NCI-H524 treated with DMSO at 0.1 percent for 48 hours (cell line): ENCODE measurements at places on chromosomes 5 and 9.

- no peak for DNase-seq
These were observed 5.9 kb upstream of the GAS1 start for GRCh38 chr9:86953181-86953580.

- no peak for DNase-seq
These were observed 280.1 kb downstream of the CDH10 start for GRCh38 chr5:24364711-24365110.

GRCh38 chr5:173734716-173735115, 118.3 kb upstream of the BOD1 start:
- DNase-seq: no peak

GRCh38 chr9:112852741-112853504, 37.8 kb downstream of the SLC46A2 start:
- no peak for DNase-seq

- no peak for DNase-seq
These were observed 383.1 kb upstream of the KLF4 start for GRCh38 chr9:107872457-107873192.

DNA sequence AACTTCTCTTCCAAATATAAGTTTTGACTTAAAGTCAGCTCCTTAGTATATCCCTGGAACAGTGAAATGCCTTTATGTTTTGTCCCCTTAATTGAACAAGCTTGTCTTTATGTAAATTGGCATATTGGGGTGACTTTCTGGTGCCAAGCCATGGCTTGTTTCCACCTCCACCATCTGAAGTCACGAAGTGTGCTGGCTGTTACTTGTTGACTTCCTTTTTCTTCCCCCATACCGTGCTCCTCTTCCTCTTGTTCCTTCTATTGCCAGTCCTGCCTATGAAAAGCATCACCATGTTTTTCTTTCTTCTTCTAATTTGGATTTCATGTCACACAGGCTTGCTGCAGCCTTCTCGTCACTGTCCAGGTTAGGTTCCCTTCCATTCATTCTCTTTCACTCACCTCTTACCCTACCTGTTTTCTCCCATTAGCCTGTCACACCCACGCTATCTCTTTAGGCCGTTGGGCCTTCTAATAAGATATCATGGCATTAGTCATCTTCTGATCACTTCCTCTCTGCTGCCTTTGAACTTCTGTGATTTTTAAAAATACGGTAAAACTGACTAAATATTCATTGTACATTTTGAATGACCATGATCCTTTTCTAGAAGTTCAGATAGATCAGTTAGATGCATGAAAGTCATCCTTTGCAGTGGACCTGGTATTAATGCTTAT, 48.1 kb downstream of the IQGAP2 start:
- DNase-seq: no peak

DNA sequence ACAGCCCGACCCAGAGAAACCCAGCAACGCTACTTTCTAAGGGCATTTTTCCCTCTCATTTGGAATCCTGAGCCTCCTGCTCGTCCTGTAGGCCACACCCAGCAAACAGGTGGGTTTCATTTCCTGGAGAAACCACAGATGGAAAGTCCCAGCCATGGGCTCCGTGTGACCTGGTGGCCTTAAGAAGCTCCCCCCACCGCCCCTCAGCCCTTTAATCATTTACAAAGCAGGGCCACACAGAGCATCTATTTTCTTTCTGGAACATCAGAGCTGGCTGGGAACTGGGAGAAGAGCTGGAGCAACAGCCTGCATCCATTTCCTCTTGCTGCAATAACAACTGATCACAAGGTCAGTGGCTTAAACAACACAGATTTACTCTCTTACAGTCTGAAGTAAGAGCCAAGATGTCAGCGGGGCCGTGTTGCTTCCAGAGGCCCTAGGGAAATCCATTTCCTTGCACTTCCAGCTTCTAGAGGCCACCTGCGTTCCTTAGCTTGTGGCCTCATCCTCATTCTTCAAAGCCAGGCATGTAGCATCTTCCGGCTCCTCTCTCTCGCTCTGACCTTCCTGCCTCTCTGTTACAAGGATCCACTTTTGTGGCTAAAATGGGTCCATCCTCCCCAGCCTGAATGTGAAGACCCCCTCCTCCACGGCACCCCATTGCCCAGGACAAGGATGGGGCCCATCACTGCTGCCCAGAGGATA, 40.5 kb downstream of the C9orf50 start:
- DNase-seq: no peak

DNA sequence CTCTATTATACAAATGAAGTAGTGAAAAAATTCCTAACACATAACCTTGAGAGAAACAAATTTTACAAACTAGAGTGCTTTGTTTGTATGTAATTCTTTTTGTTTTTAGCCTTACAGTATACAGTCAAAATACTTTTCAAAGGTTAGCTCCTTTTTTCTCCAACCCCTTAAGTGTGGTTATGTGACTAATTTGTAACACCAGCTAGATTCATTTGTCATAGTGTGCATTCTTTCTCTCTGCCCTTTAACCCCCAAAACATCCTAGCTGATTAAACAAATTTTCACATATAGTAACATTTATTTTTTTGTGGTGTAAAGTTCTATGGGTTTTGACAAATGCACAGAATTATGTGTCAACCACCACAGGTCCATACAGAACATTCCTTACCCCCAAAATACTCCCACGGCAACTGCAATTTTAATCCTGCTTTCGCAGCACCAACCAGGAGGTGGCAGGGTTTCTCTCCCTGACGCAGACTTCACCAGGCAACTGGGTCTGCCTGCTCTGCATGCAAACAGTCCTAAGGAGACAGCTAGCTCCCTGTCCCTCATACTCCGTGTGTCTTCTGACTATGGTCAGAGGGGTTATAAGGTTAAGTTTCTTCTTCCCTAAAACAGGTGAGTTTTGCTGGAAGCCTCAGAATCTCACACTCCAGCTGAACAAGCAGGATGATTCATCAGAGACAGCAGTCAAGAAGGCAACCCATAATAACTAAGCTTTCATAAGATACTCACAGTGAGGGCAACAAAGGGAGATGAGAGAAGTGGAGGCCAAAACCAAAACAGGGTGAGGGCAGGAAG, 44.5 kb upstream of the NR5A1 start:
- no peak for DNase-seq

DNA sequence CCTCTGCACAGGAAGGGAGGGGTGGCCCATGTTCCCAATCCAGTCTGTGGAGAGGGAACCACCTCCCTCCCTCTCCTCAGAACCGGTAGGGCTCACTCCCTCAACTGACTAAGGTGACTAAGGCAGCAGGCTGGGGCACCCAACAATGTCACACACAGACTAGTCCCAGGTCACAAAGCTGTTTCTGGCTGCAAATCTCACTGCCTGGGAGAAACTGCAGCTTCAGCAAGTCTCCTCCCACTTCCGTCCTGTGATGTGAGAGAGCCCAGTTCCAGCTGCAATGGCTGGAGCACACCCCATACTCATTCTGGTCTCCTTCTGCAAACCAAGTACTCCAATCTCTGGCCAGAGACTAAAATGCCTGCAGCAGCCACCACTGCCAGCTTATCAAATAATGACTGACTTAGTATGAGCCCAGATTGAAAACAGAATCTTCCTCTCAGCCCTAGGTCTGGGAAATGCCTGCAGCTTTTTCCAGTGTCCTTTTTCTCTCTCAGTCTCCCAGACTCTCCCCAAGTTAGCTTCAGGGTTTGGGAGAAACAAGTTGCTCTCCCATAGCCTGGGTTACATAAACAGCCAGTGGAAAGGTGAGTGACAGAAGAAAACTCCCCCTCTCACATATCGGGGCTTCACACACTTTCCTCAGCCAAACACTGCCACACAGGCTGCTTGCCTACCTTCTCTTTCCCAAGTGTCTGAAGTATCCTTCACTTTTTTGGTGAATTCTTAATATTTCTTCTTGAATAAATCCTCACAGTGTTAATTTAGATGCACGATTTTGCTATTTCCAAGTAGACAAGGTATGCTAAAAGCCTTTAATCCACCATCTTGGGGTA, 247.4 kb upstream of the RASA1 start:
- DNase-seq: no peak

DNA sequence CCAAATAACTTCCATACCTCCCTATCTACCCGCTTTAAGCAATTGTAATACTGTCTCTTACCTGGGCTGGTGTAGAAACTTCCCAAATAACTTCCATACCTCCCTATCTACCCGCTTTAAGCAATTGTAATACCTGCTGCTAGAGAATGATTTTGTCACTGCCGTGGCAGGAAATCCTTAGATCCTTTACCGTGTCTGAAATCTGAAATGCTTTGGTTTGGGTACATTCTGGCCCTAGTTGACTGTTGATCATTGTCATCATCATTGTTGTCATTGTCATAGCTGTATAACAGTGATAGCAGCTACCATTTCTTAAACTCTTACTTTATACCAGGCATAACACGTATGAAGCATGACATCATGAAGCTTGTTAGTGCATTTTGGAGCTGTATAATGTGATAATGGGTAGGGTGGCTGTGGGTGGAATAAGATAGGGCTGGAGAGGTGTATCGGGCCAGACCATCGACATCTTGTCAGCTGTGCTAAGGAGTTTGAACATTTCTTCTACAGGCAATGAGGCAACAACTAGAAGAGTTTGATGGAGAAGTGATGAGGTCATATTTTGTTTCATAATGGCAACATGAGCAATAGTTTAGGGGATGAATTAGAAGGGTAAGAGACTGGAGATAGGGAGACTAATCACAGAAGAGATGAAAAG, 15.7 kb downstream of the PIP5K1B start:
- DNase-seq: no peak

- no peak for DNase-seq
These were observed 584 bp upstream of the PIP5K1B start for GRCh38 chr9:68704498-68704813.

GRCh38 chr9:128005923-128006322, 25.1 kb upstream of the EEIG1 start:
- DNase-seq: no peak

DNA sequence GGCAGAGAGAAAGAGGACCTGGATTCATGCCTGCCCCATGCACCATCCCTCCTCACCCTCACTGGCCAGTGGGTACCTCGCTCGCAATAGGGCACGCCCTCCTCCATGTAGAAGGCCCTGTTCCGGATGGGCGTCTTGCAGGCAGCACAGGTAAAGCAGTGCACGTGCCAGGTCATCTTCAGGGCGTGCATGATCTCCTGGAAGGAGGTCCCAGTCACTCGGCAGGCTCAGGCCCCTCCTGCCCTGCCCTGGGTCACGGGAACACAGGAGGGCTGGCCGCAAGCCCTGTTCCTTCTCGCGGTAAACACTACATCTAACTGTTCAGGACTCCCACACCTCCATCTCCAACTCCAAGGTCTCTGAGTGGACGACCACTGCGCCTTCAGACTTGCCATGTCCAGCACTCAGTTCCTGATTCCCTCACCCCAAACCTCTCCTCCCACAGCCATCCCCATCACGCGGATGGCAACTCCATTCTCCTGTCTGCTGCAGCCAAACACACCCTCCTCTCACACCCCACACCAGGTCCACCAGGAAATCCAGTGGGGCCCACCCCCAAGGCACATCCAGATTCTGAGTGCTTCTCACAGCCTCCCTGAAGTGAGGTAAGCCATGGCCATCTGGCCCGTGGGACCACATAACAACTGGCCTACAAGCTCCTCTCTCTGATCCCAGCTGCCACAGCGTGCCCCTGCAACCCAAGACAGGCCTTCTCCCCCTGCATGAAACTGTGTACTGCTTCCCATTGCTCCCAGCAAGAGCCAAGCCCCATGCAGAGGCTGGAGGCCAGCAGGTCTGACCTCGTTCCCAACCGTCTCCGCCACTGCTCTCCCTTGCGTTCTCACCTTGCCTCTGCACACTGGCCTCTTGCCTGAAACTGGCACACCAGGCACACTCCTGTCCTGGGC, 10.8 kb upstream of the DBN1 start:
- peak; percentile 64 for DNase-seq

DNA sequence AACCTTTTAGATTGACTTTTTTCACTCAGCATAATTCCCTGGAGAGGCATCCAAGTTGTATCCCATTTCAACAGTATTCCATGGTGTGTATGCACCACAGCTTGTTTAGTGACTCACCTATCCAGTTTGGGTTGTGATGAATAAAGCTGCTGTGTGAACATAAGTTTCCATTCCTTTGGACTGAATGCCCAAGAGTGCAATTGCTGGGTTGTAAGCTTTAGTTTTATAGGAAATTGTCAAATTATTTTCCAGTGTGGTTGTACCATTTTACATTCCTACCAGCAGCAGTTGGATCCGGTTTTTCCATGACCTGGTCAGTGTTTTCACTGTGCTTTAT, 60.9 kb upstream of the TMED7 start:
- DNase-seq: no peak

DNA sequence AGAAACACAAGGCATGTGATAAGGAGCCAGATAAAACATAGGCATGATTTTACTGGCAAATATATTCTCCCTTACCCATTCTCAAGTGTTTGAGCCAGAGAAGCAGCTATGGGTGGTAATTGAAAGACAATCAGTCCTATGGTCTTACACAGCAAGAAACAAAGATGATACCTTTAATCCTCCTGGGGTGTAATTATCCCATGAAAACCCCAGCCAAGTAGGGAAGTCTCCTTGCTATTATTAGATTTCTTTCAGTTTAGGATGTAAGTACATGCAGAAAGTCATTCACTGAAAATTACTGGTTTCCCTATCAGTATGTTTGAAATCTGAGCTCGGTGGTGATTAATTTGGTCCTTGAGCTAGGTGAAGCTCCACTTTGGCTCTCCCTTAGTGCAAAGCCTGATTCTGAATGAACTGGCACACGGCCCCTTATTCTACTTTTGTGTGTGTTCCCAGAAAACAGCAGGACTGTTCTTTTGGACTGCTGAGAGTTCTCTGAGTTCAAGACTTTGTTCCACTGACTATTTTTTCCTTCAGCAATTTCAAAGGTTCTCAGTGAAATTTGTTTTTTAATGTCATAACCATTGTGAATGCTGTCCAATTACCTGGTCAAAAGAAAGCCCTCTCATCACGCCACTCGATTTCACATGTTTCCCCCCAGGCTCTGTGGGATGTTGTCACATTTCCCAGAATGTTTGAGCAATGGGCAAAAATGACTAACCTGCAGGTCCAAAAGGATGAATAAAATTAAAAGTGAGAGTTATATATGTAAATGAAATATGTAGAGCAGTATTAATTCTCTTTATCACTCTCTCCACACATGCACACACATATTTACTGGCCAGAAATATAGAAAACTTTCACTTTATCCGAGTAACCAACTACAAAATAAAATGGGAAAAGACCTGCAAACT, 343.0 kb downstream of the RAB3C start:
- DNase-seq: peak; percentile 63

GRCh38 chr9:92295240-92295790, 1.8 kb upstream of the IARS1 start:
- DNase-seq: no peak

DNA sequence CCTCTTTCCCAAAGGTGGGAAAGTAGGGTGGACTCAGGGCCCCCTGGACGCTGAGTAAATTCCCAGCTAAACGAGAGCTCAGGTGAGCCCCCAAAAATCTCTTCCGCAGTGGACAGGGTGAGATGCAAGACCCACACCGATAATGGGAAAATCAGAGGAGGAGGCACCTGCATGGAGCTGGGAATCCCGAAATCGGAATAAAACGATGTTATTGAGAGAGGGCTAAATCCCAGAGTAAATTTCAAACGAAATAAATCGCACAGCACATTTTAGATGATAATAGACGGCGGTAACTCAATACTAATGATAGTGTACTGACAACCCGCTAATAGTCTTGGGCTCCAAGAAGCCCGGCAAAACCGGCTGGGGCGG, 3.0 kb upstream of the BARHL1 start:
- no peak for DNase-seq
